ENCODE measurements at places on chromosomes 3 and 15. TPM values are rescaled to one million over a fixed set of nuclear protein-coding genes. Genes with fewer than 3 reads are reported as not detected.

Gene LACTB
- total RNA-seq = 45.1 TPM

Gene FBXL2
- total RNA-seq = 25.4 TPM

Gene SAMD7
- not detected for total RNA-seq

Gene TEX55
- not detected for total RNA-seq

Gene ACOX2
- 1.5 TPM for total RNA-seq

Gene MOBP
- total RNA-seq = not detected

Gene CSPG5
- 0.51 TPM for total RNA-seq

Gene SLMAP
- total RNA-seq = 50.0 TPM

Gene ACVR2B
- 4.2 TPM for total RNA-seq

Gene CLDN18
- total RNA-seq = not detected

Gene ARID3B
- 4.6 TPM for total RNA-seq

Gene IGDCC3
- total RNA-seq = not detected

Gene GOLGA8S
- total RNA-seq = not detected
